Activated CD8-positive, alpha-beta memory T cell treated with anti-CD3 and anti-CD28 coated beads for 48 hours (primary cell): ENCODE measurements at places on chromosomes 12 and 14.

GRCh38 chr14:21106498-21107282 lies 5.8 kb downstream of the TMEM253 start:
- DNase-seq = no peak

DNA sequence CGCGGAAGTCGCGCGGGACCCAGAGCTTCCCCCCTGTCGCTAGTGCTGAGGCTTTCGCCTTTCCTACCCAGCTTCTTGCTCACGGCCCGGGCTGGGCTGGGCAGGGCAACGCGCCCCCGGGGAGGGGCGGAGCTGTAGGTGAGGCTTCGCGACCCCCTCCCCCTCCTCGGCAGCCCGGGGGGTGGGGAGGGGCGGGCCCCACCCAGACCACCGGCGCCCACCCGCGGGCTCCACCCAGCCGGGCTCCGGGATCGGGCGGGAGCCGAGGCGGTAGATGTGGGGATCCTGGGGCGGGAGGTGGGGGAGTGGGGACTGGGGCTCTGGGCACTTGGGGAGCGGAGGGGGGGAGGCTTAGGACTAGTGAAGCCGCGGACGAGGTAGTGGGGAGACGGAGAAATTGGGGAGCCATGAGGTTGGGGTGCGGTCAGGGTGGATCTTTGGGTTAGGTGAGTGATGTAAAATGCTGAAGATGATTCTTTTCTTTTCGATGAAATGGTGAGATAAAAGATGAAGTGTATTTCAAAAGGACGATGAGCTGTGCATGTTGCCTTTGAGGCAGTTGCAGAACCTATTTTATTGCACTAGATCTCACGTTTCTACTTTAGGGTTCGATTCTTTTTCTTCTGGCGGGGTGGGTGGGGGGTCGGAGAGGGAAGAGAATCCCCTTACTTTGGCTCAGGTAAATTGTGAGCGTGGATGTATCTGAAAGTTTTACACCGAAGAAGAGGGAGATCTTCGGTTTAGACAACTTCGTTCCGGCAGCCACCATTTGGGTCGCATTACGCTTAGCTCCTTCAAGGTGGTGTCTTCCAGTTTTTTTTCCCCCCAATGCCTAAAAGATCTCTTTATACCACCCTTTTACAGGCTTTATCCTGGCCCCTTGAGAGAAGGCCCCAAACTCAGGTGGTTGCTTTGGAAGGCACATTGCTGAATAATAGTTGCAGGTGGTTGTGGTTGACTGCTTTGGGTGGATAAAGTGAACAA lies 619 bp downstream of the ERC1 start:
- DNase-seq = no peak

- no peak for DNase-seq
These were observed 29.7 kb downstream of the ATF7IP start for GRCh38 chr12:14395074-14395778.

- peak; percentile 85 for DNase-seq
These were observed 42.0 kb upstream of the GPR68 start for GRCh38 chr14:91286530-91286937.

DNA sequence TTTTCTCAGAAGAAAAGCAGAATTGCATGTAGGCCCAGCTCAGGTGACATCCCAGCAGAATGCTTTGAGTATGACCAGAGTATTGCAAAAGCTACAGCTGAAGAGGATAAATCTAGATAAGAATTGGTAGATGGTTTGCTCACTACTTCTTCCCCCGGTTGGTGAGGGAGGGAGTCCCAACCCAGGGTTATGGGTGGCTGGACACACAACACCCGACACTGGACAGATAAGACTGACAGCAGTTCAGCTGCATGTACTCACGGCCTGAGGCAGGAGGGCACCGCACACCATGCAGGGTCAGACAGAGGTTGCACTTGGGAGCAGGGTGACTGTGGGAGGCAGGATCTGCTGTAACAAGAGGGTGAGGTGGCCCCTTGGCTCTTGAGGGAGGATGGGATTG lies 1.7 kb upstream of the CLEC4C start:
- DNase-seq = no peak

GRCh38 chr14:103118663-103119404 lies 4.4 kb upstream of the TNFAIP2 start:
- no peak for DNase-seq

- DNase-seq = no peak
These were observed 11.0 kb downstream of the GPR135 start for GRCh38 chr14:59454139-59454538.
